CD8-positive, alpha-beta memory T cell (primary cell): ENCODE measurements at places on chromosomes 7 and 10. TPM values are rescaled to one million over a fixed set of nuclear protein-coding genes. Genes with fewer than 3 reads are reported as not detected.

Gene CARD11
- total RNA-seq: 68.4 TPM

Gene UMAD1
- total RNA-seq: 14.8 TPM

Gene ANKRD61
- total RNA-seq: 0.24 TPM

Gene GIMAP1
- 10.0 TPM for total RNA-seq

Gene PIK3CG
- total RNA-seq: 26.3 TPM

Gene SPDYE6
- total RNA-seq: not detected

Gene HGF
- total RNA-seq: not detected

Gene ZKSCAN1
- 48.4 TPM for total RNA-seq

Gene GOLGA7B
- 0.29 TPM for total RNA-seq

Gene AQP1
- total RNA-seq: 0.15 TPM

Gene ELMO1
- 74.4 TPM for total RNA-seq

Gene PMS2
- total RNA-seq: 22.6 TPM

Gene PLA2G12B
- not detected for total RNA-seq

Gene CPXM2
- not detected for total RNA-seq

Gene GPR15LG
- not detected for total RNA-seq

Gene LLCFC1
- total RNA-seq: not detected

Gene PITX3
- not detected for total RNA-seq

Gene AZGP1
- total RNA-seq: not detected

Gene CPA2
- not detected for total RNA-seq
